CD4-positive, alpha-beta T cell treated with Interleukin-12 subunit alpha and Interleukin-12 subunit beta, for 1 hour (primary cell): ENCODE measurements at places on chromosomes 16 and 17.

DNA sequence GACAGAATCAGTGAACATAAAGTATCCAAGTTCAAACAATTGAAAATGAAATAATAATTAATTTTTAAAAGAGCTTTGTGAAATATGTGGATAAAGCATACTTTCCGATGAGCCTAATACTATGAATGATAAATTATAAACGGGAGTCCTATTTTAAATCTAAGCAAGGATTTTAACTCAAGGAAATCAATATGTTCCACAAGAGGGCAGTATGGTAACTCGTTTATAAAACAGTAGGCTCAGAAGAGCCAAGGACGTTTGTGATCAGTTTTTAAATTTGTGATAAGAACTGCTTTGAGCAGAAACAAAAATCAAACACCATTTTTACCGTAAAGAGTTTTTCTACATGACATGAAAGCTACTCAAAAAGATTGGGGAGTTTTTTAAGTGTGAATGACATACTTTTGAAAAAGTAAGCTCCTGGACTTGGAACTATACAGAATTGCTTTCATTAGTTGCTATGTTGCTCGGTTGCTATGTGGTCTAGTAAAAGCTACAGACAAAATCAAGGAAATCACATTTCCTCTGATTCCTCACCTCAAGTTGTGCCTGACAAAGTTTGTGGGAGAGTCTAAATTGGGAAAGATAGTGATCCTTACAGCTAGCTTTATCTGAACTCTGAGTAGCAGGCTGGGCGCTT, 11.8 kb upstream of the TEKT1 start:
- peak; percentile 51 for DNase-seq

- DNase-seq, result no peak
Measured at GRCh38 chr17:31085563-31085962, 9.2 kb upstream of the NF1 start.

- DNase-seq, result no peak
Measured at GRCh38 chr16:83588070-83588469, 219.7 kb upstream of the HSBP1 start.

DNA sequence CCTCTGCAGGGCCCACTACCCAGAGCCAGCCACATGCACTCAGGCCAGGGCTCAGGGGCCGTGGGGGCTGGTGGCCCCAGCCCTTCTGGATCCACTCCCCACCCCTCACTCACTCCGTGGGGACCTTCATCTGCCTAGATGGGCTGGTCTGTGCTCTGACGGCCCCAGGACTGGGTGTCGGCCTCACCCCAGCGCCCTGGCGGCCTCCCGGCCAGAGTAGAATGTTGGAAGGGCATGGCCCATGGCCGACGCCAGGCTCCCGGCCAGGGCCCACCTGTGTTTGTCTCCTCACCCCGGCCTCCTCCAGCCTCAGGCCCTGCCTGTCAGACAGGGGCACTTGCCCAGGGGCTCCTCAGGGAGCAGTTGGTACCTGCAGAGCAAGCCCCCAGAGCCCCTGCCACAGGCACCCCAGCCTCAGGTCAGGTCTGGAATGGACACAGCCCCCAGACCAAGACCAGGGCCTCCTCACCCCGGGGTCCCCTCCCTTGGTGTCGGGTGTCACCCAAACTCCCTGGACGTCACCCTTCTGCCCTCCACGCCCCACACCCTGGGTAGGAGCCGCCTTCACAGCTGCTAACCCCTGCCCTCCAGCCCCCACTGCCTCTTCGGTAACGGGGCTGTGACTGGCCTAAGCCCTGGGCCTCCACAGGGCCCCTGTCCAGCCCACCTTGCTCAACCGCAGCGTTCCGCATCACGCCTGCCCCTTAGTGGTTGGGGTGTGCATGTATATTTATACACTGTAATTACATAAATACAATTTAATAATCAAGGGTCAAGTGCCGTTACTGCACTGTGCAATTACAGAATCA, 3.0 kb upstream of the CDH15 start:
- DNase-seq, result no peak
